ENCODE measurements at places on chromosomes 11 and 22.

DNA sequence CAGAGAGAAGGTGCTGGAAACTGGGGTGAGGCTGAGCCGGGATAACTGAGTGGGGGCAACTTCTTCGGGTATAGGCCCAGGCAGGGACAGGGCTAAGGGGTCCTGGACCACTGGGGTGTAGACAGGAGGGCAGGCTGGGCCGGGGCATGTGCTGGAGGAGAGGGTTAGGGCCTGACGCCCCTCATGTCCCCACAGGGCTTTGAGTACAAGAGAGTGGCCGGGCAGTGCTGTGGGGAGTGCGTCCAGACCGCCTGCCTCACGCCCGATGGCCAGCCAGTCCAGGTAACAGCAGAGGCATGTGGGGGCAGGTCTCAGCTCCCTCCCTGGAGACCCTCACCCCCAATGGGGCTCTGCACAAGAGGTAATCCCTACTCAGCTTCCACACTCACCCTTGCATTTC is 36.7 kb downstream of the MUC5B start:
- DNase-seq = no peak

DNA sequence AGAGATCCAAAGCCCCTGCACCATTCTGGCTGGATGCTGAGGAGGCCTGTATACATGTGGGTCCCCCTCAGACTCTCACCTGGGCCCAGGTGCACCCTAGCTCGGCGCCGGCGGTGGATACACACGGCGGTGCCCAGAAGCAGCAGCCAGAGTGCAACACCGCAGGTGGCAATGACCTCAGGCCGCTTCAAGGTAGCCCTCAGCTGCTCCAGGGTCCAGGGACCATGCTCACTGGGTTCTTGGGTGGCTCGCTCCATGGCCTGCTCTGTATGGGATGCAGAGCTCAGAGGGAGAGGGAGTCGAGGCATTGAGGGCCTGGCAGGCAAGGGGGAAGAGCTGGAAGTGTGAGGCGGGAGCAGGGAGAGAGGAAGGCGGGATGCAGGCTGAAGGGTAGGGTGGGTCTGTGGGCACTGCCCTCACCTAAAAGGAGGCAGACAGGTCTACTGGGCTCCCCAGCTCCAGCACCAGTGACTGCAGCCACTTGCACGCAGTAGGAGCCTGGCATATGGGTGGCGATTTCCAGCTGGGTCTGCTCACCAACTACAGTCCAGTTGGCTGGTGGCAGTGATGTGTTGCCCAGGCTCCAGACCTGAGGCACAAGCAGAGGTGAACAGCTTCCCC is 3.8 kb downstream of the ROBO4 start:
- DNase-seq = no peak

- DNase-seq = peak; percentile 76
Measured at GRCh38 chr11:78715639-78716311, 141.1 kb upstream of the NARS2 start.

- no peak for DNase-seq
Measured at GRCh38 chr11:106642331-106642730, 375.9 kb downstream of the GUCY1A2 start.

DNA sequence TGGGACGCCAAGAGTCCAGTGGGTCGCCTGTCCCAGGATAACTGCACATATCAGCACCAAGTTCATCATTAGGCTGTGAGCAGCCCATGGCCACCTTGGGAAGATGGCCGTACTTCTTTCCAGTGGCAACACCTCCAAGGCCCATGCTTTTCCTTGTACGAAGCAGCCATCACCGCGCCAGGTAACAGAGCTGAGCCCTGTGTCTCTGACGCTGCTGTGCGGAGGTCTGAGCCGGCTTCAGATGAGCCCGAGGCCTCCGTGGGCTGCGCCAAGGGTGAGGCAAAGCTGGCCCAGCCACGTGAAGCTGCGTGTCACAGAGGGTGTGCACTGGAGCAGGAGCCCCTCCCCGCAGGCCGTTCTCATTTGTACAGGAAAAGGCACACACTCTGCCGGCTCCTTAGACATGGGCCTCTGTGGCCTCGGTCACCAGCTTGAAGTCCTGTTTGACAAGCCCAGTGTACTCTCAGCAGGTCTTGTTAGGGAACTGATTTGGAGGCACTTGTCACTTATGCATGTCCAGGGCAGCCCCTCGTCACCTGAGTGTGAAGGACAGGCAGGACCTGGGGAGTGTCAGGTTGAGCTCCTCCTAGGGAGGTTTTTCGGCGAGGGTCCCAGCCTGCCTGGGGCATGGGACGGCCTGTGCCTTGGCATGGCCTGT is 401.5 kb downstream of the TBC1D22A start:
- no peak for DNase-seq

GRCh38 chr22:46953968-46954765 is 191.7 kb downstream of the TBC1D22A start:
- DNase-seq = no peak

DNA sequence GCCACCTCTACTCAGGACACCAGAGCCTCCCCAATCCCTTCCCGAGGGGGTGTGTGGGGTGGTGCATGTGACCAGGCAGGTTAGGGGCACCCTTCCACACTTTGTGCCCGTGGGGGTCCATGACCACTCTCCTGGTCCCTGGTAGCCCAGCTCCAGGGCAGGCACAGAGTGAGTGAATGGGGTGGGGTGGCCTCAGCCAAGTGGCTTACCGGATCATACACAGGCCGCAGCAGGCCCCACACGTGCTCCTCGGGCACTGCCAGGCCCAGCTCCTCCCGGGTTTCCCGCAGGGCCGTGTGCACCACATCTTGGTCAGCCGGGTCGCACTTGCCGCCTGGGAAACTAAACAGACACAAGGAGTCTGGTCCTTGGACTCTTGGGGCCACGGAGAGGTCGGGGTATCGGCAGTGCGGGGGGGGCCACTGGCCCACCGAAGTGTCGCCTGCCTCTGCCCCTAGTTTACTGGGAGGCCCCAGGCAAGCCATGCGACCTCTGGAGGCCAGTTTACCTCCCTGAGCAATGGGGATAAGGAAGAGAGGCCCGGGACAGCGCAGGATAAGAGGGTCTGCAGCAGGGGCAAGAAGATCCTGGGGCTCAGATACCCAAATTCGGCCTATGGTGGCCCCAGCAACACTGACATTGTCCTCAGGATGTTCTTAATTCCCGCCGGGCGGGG is 889 bp downstream of the NUDT8 start:
- no peak for DNase-seq

DNA sequence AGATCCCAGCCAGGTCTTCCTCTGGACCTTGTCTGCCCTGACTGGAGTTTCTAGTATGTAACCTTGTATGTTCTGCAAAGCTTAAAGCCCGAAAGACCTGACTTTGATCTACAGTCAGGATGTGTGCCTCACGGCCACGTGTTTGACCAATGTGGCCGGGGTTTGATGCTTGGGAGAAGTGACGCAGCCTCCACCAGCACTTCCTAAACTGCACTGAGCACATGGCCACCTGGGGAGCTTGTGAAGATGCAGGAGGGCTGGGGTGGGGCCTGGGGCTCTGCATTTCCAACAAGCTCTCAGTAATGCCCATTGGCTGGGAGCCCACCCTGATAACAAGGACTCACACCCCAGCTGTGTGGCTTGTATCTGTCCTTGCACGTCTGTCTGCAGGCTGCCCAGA is 53.2 kb downstream of the NAT10 start:
- no peak for DNase-seq

Data from HS-5 (cell line).